Muscle of leg (tissue), 16 donors: ENCODE measurements at places on chromosomes 12 and 14.
A peak's percentile ranks its signal among the peaks of the same experiment; 100 is the strongest.

GRCh38 chr14:93309427-93309966 is 23.3 kb downstream of the BTBD7 start:
- no peak for DNase-seq

- peak; percentile 72 for DNase-seq
Observed at GRCh38 chr14:61547186-61548069, 147.9 kb upstream of the HIF1A start.

- no peak for DNase-seq
Observed at GRCh38 chr14:90990141-90990540, 70.3 kb downstream of the RPS6KA5 start.

DNA sequence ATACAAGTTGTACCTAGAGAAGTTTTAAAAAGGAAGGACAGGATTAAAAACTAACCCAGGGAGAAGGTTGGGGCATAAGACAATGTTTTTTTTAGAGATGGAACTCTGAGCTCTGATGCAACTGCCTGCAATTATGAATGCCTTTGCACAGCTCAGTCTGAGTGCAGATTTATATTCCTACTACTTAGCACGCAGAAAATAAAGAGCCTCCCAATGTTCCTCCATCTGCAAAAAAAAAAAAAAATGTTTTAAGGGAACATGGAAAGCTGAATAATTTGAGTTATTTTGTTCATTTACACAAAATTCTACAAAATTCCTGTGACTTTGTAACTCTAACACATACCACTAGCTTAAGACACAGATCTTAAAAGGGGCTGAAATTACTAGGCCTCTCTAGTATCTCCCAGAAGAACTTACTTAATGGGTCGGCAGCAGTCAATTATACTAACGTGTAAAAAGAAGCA is 15.7 kb downstream of the CLIP1 start:
- DNase-seq, result no peak

GRCh38 chr12:39389399-39390150 is 53.3 kb downstream of the KIF21A start:
- DNase-seq, result no peak
